ENCODE measurements at places on chromosomes 6 and 20.
A peak's percentile ranks its signal among the peaks of the same experiment; 100 is the strongest.

- no peak for DNase-seq
Observed at GRCh38 chr6:159105716-159106115, 60.9 kb upstream of the TAGAP start.

DNA sequence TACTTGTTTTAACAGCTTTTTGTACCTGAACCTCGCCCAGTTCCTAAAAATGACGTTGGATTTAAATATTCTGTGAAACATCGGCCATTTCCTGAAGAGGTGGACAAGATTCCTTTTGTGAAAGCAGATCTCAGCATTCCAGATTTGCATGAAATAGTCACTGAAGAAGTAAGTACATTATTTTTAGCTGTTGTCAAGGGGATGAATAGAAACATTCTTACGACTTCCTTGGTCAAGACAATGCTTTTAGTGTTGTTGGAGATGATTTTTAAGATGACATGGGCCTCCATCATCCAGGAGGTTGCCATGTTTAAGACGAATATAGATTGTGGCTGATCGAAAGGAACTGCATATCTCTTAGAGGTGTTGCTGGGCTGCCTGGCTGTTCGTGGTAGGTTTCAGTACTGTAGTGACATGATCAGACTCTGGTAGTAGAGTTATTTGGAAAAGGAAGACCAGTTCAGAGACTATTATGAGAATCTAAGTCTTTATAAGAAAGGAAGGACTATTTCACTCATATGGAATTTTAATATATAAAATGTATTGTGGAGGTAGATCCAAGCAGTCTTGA lies 29.9 kb upstream of the ADIG start:
- no peak for DNase-seq

DNA sequence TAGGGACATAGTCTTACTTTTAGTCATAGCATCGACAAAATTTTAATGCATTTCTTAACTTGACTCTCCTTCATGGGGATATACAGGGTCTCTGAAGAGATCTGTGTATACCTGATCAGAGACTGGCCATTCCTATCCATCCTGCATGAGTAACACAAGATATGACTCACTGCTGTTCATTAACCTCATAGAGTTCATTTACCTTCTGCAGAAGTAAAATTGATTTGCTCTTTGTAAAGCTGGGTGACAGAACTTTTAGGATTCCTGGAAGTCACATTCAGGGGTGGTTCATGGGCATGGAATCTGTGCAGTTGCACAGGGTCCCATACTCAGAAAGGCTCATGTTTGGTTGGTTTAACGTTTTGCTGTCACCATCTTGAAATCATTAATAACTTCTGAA lies 53.2 kb downstream of the PDE7B start:
- DNase-seq, result no peak

- DNase-seq, result no peak
Observed at GRCh38 chr6:144008846-144009245, 787 bp upstream of the PLAGL1 start.

GRCh38 chr20:23700931-23701330 lies 12.1 kb upstream of the CST4 start:
- no peak for DNase-seq

GRCh38 chr6:142381845-142382378 lies 80.1 kb downstream of the ADGRG6 start:
- DNase-seq, result no peak

GRCh38 chr6:20116792-20117191 lies 95.5 kb downstream of the MBOAT1 start:
- no peak for DNase-seq

DNA sequence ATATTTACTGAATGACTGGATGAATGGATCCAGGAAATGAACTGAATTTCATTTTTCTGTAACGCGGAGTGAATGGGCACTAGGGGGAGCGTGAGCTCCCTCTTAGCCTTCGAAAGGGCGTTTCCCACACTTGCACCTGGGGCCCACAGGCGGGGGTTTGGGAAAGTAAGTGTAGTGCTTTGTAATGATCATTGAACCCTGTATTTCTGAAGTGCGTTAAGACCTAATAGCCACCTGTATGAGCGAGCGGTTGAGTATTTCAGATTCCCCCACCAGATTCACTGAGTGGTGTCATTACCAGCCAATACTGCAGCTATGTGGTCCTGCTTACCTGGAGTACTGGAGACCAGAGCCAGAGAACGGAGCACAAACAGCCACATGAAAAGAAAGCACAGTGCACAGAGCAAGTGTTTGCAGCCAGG lies 10.5 kb downstream of the SYTL3 start:
- DNase-seq, result peak; percentile 74

GRCh38 chr6:157994125-157994795 lies 12.6 kb downstream of the SYNJ2 start:
- no peak for DNase-seq

DNA sequence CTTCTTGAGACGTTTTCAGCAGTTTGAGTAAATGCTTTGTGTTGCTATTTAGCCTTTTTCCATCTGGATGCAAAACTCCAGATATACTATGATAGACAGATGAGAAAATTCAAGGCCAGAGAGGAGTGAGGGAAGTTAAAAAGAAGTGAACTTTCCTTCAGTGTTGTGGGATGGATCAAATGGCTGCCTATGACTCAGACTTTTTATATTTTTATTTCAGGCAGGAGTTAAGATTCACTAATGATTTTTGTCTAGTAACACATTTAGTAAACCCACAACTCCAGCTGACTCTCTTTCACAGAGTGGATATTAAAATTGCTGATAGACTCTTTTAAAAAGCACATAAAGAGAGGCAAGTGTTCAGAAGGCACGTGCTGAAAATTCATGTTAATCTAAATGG lies 23.2 kb upstream of the PTCHD4 start:
- DNase-seq, result no peak

GRCh38 chr6:33869826-33870423 lies 66.1 kb upstream of the MLN start:
- no peak for DNase-seq

DNA sequence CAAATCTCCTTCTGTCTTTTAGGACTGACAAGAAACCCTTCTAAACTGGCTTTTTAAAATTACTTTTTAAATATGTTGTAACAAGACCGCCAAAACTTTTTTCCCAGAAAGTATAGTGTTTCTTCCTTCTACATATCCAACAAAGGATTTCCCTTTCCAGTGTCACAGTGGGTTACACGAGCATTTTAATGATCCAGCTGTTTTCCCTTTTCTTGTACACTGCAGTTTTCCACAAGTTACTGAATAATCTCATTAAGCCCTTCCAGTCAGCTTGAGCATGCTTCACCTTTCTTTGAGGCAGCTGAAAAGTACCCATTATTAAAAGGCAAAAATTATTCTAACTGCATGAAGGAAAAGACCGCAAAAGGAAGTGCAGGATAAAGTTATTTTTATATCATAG lies 48.6 kb downstream of the CD24 start:
- DNase-seq, result no peak

GRCh38 chr6:14951704-14952103 lies 294.2 kb upstream of the JARID2 start:
- DNase-seq, result peak; percentile 35
